NCI-H510A (cell line): ENCODE measurements at places on chromosomes 2 and 18.

DNA sequence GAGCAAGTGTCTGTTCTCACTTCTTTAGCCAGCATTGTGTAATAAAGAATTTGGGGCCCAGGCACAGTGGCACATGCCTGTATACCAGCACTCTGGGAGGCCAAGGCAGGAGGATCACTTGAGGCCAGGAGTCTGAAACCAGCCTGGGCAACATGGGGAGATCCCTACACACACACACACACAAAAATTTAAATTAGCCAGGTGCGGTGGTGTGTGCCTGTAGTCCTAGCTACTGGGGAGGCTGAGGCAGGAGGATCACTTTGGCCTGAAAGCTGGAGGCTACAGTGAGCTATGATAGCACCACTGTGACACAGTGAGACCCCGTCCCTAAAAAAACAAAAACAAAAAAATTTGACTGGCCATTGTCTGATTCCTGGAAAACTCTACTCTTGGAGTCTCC, 8.3 kb downstream of the REV1 start:
- no peak for DNase-seq

GRCh38 chr18:25639596-25639995, 287.6 kb upstream of the ZNF521 start:
- no peak for DNase-seq

- no peak for DNase-seq
Observed at GRCh38 chr18:38421021-38421420, 855.4 kb upstream of the CELF4 start.

DNA sequence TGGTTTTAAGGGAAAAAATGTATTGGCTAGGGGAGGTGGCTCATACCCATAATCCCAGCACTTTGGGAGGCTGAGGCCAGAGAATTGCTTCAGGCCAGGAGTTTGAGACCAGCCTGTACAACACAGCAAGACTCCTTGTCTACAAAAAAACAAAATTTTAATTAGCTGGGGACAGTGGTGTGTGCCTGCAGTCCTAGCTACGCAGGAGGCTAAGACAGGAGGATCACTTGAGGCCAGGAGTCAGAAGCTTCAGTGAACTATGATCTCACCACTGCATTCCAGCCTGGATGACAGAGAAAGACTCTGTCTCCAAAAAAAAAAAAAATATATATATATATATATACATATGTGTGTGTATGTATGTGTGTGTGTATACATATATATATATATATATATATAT, 18.5 kb downstream of the CCDC88A start:
- no peak for DNase-seq

- DNase-seq: no peak
Observed at GRCh38 chr2:99708231-99708630, 218.4 kb upstream of the REV1 start.

DNA sequence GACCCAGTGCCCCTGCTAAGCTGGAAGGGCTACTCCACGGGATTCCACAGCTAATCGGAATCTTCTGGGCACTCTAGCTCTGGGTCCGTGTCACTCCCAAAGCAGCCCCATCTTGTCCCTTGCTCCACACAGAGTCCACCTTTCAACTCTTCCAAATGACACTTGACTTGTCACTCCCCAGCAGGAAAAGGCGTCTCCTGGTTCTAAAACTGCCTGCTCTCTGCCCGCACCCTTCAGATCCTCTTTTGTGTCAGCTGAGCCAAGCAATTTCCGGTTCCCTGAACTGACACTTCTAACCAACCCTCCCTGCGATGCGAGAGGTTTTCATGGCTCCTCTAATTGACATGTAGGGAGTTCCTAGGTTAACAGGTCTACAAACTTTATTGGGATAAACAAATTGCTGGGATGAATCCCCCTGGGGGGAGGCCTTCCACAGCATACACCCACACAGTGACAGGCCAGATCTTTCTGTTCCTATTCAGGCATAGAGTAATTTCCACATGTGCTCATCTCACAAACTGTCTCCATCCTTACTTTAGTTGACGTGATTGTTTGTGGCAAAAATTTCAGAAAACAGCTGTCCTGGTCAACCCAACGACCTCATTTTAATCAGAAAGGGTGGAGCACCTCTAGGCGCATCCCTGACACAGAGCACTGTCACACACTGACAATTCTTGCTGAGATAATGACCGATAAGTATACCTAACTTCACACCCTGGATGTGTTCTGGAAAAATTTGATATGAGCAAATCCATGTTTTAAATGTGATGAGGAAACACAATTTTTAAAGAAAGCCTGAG, 104.9 kb downstream of the RBMS1 start:
- DNase-seq: no peak
